ENCODE measurements at places on chromosomes 3 and 15.

DNA sequence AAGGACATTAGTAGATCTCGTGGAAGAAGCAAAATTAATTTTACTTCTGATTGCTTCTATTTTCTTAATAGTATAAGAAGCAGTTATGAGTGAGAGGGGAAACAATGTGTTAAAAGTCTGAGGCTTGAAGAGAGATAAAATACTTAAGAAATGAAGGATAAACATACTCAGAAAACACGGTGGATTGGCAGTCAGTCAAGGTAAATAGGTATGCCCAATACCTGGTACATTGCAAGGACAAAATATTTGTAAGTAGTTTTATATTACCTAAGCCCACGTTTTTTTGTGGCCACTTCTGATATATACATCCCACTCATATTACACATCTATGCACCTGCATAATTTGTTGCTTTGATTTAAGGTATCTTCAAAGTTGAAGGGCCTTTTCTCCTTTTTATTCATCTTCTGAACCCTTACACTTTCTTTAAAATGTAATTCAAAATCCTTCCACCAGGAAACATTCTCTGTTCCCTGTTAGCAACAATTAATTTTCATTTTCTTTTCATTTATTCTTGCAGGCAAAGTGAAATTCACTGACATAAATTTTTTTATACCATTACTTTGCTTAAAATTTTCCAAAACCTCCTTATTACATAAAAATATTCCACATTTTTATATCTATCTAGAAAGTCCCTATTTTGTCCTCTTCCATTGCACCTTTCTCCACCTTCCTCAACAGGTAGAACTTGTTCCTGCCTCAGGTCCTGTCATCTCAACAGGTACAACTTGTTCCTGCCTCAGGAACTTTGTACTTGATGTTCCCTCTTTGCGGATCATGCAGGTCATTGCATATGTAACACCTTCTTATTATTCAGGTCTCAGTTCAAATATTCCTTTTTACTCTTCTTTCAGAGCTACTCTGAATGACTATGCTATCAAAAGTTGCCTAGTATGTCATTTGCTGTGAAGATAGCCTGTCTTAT is 755.7 kb upstream of the ALCAM start:
- no peak for DNase-seq

GRCh38 chr3:13833506-13834257 is 46.2 kb downstream of the WNT7A start:
- no peak for DNase-seq

GRCh38 chr3:46999516-47000197 is 20.2 kb downstream of the NBEAL2 start:
- no peak for DNase-seq

GRCh38 chr3:143648708-143649107 is 199.6 kb downstream of the SLC9A9 start:
- peak; percentile 62 for DNase-seq

DNA sequence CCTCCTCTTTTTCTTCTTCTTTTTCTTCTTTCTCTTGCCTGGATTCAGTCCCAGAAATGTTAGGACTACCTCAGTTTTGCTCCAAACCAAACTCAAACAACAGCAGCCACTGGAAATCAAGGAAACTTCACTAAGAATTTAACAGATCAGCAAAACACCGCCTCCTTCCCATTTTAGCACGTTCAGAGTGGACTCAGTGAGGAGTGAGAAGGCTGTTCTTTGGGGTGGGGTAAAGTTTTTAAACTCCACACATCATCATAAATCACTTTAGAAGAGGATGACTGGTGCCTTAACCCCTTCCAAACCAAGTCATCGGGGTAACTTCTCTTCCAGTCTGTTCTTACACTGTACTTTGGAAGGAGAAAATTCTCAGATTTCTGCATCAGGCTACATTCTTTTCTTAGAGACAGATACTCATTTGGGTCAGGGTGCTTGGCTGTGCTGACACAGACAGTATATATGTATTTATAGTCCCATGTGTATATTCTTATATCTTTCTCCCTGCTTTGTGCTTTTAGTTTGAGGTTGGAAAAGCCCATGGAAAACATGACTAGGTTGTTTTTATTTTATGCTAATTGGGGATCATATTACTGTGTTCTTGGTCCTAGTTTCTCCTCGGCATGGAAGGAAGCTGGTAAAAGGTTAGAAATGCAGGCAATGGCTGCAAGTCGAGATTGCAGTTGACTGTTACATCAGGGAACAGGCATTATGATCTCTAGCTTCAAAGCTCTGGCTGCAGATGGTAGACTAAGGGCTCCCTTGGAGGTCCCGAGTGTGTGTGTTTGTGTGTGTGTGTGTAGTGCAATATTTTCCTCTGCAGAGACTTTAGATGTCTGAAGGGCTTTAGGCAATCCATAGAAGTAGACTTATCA is at the start of gene CCDC80:
Gene CCDC80, minus strand, starts transcription at position 214 of the 872 bp plus-strand sequence. CDS start 1,238 bp downstream, outside the sequence.
- DNase-seq = peak; percentile 57

DNA sequence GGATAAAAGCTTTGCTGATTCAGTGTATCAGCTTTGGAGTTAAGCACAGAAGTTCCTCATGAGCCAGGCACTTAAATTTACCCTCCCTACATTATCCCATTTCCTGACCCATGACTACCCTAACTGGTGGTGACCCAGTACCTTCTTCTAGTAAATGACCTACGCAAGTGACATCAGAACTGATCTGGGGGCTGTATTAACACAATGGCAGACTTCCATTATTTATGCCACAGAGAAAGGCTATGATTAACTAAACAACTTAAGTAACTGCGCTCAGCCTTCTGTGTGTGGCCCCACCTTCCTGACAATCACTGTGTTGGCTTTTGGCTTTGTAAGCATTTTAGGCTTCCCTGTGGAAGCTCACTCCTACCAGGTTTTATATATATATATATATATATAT is 1.9 kb downstream of the MB21D2 start:
- DNase-seq = peak; percentile 29

- no peak for DNase-seq
These were observed 196.1 kb downstream of the ADAMTSL3 start for GRCh38 chr15:83850015-83850414.
